ENCODE measurements at places on chromosomes 11 and 22.

GRCh38 chr22:34502821-34503220 lies 563.1 kb upstream of the ISX start:
- no peak for DNase-seq

GRCh38 chr11:92964471-92964870 lies 5.0 kb upstream of the MTNR1B start:
- DNase-seq: no peak

- DNase-seq: no peak
Observed at GRCh38 chr22:42992886-42993479, 22.0 kb downstream of the PACSIN2 start.

DNA sequence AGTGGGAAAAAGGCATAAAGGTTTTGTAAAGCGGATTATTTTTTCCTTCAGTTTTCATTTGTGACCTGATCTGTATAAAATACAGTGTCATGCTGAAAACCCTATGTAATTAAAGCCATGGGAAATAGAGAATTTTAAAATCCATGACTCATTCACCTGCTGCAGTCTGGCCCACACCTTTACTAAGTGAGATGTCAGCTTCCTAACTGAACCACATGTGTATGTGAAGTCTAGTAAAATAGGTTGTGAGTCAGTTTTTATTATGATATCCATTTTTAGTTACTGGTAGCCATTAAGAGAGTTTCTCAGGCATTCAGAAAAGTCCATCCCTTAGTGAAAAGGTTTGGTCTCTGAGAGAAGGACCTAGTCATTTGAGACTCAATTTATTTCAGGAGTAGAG lies 60.9 kb downstream of the TRIM44 start:
- DNase-seq: no peak

- no peak for DNase-seq
Observed at GRCh38 chr11:4607096-4607495, 935 bp downstream of the TRIM68 start.

DNA sequence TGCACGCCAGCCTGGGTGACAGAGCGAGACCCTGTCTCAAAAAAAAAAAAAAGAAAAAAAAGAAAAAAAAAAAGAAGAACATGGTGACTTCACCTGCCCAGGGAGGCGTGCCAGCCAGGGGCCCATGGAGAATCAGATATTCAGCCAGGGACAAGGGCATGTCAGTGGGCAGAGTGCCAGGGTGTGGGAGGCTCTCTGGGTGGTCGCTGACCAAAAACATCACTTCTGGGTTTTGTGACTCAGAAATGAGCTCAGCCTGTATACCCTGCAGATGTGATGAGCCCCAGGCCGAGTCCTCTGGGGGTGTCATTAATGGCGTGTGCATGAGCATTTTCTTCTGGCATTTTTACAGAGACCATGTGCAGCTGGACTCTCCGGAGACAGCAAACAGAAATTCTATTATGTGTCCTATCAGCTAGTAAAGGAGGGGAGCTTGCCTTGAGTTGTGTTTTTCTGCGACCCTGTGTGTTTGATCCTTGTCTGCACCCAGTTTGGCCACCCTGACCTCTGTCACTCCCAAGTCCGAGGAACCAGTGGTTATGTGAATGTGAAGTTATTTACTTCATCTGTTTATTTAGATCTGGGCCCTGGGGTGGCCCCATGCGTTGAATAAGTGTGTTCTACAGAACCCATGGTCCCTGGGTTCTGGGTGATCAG lies 53.6 kb downstream of the BCR start:
- peak; percentile 56 for DNase-seq

GRCh38 chr11:57200917-57201316 lies 19.2 kb downstream of the LRRC55 start:
- peak; percentile 85 for DNase-seq

DNA sequence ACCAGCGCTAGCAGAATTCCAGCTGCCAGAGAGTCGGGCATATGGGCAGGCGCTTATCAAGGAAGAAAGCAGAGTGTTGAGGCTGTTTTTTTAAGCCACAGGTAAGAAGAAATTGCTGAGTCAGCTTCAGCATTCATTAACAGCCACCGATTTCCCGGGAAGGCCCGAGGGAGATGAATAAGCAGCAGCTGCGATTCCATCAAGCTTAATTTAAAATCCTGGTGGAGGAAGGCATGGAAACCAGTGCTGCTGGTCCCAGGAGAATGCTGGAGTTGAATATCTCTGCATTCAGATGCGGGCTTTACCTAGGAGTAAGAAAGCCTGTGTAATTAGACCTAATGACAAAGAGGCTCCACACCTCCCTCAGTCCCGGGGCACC lies 168.8 kb downstream of the BRD1 start:
- no peak for DNase-seq

DNA sequence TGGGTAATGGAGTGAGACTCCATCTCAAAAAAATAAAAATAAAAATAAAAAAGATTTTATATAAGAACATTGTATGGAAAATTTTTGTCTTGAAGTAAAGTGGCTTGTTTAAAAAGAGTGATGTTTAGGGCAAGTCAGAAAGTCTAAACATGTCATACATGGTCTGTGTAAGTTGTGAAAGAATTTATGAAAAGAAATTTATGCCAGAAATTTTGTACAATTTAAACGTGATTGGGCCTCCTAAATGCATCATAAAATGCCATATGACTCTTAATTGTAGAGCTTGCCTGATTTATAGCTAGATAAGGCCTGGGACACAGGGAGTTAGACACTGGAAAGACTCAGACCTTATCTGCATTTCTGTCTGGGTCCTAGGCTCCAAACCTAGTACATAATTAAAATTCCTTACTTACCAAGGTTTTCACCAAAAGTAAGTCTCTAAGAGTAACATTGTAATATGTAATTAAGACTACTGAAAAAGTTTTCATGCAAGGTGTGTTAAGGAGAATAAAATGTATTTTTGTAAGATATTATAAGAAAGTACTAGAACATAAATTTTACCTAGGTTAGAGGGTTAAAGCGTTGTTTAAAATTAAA lies 110.5 kb downstream of the AASDHPPT start:
- no peak for DNase-seq

DNA sequence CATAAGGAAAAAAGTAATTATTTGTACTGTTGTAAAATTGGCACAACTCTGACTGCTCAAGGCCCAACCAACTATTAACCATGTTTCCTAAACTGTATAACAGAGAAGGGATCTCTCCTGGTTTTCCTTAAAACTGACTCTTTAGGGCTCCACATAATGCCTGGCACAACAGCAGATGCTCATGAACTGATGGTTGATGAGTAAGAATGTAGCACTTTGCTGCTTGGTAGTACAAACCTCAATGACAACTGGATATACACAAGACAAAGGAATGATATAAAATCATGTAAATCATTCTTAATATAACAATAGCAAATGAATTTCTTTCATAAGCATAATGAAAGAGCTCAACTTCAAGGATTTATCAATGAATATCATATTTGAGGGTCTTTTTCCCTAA lies 11.7 kb downstream of the MSANTD2 start:
- DNase-seq: no peak

DNA sequence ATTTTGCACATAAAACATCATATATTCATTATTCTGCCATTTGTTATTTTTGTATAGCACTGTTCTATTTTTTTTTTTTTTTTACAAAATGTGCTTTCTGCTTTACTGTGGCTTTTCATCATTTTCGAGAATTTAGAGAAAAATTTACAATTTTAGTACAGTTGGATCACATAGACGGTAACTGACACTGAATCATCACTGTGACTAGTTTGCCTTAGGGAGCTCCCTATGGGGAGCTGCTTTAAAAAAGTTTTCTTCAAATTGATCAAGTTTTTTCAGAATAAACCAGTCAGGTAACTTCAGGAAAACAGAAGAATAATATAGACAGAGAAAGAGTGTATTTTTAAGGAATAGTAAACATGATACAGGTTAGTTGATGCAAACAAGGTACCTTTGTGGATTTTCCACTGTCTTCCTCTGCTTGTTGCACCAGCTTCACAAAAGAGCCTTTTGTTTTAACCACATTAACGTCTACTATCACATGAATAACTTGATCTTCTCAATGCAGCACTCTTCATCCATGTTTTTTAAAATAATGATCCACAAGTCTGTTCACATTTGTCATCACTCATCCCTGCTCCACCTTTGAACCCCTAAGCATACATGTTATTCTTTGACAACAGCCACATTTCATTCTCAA lies 327.0 kb downstream of the DYNC2H1 start:
- DNase-seq: no peak

- no peak for DNase-seq
Observed at GRCh38 chr11:112404112-112404511, 143.5 kb upstream of the PLET1 start.

GRCh38 chr11:93213622-93214021 lies 15.8 kb upstream of the SLC36A4 start:
- DNase-seq: no peak

GRCh38 chr22:29641042-29641699 lies 37.7 kb downstream of the NF2 start:
- DNase-seq: no peak

DNA sequence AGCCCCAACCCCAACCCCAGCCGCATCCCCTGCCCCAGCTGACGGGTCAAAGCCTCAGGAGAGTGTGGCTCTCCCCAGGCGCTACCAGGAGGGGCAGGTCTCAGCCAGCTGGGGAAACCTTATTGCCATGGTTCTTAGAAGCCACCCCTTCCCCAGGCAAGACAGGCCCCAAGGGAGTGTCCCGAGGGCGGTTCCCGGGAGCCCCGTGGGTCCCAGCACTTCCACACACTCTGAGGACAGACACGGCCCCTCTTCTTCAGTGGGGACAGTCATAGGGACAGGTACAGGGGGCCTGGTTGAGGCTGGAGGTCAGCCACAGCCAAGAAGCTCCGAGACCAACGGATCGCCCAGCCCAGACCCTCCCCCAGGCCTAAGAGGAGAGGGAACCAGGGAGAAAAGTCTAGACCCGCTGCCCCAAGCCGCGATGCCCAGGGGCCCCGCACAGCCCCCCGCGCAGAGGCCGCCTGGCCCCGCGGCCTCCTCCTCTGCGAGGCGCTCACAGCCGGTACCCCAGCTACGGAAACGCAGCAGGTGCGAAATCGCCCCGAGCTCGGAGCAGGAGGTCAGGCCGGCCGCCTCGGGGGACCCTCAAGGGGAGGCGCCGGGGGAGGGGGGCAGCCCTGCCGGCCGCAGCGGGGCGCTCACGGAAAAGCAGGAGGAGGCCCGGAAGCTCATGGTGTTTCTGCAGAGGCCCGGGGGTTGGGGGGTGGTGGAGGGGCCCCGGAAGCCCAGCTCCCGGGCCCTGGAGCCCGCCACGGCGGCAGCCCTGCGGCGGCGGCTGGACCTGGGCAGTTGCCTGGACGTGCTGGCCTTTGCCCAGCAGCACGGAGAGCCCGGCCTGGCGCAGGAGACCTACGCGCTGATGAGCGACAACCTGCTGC lies 2.6 kb downstream of the KLHDC7B start:
- DNase-seq: peak; percentile 71

GRCh38 chr22:27697888-27698287 lies 103.7 kb downstream of the MN1 start:
- DNase-seq: no peak

GRCh38 chr22:20021196-20022181 lies 579 bp downstream of the TANGO2 start:
- DNase-seq: peak; percentile 76

GRCh38 chr11:1196516-1197391 lies 26.1 kb upstream of the MUC5B start:
- no peak for DNase-seq

DNA sequence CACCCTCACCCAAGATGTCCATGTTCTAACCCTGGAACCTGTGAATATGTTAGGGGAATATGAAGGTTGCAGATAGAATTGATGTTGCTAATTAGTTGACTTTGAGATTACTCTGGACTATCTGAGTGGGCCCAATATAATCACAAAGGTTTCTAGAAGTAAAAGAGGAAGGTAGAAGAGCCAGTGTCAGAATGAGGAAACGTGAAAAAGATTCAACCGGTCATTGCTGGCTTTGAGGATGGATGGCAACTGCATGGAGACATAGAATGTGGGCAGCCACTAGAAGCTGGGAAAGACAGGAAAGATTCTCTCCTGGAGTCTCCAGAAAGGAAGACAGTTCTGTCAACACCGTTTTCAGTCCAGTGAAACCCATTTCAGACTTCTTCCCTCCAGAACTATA lies 86.6 kb downstream of the CLPB start:
- DNase-seq: no peak

DNA sequence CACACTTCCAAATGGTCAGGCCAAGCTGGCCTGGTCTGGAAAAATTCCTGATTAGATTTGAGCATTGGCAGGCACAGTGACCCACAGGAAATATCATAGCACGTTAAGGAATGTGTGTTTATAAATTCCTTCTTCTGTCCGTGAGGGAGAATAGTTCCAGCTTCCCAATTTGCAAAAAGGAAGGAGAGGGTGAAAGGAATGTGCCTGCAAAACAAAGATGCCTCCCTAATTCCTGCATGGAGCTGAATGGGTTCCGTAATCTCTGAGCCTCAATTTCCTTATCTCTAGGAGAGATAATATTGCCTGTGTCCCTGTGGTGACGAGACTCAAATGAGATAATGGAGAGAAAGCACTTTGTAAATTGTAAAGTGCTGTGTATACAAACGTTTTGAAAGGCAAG lies 105.1 kb downstream of the FEZ1 start:
- DNase-seq: no peak

- peak; percentile 34 for DNase-seq
Observed at GRCh38 chr22:22903355-22903777, 15.8 kb downstream of the IGLL5 start.

All from right cardiac atrium (tissue), 5 donors.